ENCODE measurements at places on chromosomes 1 and 21.

GRCh38 chr1:22388671-22389450 lies 62.8 kb upstream of the ZBTB40 start:
- no peak for DNase-seq

DNA sequence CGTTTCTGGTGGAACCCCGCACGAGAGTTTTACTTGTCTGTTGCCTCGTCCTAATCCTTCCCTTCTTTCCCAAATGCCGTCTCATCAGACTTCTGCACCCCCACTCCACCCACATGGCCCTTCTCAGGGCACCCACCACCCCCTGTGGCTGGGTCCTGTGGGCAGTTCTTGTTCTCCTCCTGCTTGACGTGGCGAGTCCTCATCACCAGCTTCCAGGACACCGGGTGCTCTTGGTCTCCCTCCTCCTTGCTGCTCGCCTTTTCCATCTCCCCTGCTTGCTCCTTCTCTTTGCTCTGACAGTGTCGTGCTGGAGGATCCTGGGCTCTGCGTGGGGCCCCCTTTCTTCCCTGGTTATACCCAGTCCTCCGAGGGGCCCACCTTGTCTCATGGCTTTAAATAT lies 51.8 kb downstream of the B3GALT5 start:
- no peak for DNase-seq

DNA sequence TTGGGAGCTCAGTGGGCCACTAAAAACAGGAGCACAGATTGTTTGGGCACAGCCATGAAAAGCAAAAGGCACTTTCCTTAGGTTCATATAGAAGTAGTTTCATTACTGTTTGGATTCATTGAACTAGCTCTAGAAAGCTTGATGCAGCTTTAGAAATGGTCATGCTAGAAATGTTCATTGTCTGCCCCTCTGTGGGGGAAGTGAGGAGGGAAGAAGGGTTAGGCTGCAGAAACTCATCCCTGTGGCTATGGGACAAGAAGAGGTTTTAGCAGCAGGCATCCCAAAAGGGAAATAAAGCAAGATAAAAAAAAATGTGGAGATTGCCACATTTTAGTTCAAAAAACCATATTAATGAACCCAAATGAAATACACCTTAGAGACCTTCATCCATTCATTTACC lies 359.6 kb upstream of the PTBP2 start:
- no peak for DNase-seq

- DNase-seq = no peak
Observed at GRCh38 chr1:92186081-92186480, 31.6 kb upstream of the C1orf146 start.

DNA sequence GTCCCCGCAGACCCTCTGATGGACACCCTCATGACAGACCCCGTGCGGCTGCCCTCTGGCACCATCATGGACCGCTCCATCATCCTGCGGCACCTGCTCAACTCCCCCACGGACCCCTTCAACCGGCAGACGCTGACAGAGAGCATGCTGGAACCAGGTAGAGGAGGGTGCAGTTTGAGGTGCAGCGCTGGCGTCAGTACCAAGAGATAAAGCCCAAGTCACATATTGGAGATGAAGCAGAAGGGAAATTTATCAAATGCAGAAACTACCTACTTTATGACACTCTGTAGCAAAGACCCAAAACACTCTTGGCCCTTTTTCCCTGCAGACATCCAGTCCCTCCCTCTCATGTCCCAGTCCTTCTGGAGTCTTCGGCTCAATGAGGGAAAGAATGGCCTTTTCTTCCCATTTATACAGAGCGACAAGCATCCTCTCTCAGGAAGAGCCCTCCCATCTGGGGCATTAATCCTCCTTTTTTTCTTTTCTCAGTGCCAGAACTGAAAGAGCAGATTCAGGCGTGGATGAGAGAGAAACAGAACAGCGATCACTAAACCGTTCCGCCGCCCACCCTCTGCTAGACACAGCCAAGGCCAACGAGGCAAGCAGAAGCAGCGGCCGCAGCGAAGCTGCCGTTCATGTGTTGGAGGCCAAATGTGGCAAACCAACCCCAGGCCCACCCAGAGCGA lies 30.8 kb upstream of the KIF1B start:
- no peak for DNase-seq

DNA sequence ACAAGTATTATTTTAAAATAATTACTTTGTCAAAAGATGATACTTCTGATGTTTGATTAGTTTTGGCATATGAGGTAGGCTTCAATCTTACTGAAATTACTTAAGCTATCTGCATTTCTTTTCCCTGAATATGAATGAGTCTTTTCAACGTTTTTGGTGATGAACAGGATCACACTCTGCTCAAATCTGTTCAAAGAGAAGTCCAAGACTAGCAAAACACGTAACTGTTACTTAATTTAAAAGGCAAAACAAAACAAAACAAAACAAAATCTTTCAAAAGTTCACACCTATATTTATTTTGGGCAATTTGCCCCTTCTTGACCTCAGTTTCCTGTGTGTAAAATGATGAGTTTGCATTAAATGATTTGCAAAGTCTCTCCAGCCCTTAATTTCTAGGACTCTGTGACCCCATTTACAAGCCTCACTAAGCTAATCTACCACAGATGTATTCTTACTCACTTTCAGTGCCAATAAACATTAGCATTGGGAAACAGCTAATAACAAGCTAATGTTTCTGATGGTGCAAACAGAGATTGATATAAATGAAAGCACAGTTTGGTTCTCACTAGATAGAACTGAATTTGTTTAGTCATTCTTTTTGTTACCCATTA lies 865.4 kb downstream of the LTN1 start:
- no peak for DNase-seq

DNA sequence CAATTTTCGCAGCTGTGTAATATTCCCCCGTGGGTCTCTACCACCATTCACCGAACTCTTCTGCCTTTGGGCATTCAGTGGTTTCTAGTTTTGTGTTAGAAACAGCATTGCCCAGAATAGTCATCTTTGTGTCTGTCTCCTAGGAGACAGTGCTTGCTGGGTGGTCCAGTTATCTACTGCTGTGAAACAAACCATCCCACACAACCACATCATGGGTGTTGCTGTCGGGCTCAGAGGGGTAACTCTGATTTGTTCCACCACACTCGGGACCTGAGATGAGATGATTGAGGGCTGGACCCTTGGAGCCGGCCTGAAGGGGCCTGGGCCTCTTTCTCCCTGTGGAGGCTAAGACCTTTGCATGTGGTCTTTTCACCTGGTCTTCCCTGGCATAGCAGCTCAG lies 427.2 kb upstream of the VAMP3 start:
- DNase-seq = no peak

Measured in kidney glomerular epithelial cell (primary cell).